ENCODE measurements at places on chromosomes 6 and 20.

- DNase-seq, result no peak
These were observed 268.2 kb downstream of the SYNE1 start for GRCh38 chr6:152368751-152369624.

DNA sequence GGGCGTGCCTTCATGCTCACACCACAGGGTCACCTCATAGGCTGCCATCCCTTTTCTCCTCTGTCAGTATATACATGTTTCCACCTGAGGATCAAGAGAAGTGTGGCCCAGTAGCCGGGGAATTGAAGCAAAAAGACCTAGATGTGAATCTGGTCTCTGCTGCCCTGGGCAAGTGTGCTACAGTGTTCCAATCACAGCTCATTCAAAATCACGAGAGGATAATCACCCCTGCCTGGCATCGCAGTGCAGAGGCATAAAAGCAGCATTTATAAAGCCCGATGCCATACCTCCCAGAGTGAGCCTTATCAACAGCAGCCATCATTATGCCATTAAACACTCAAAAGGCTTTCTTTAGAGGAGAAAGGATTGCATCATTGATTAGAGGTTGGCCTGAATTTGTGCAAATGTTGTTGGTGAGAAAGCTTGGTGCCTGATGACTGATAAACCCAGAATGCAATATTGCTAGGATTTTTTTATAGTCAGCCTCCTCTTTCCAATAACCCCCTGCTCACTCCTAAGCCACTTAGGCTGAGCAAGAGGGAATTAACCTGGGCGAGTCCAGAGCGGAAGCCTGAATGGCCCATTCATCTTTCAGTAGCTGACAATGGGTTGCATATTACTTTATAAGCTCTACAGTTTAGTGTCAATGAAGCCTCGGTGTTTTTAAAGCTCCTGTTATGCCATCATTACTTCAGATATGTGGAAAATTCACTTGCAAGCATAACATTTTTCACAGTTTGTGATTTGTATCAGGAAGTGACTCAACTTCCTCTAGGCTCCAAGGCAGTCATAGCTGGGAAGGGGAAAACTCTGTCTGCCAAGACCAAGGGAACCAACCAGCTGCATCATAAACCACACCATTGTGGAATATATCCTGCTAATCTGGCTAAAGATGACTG lies 92.5 kb upstream of the NXT1 start:
- DNase-seq, result peak; percentile 25

- no peak for DNase-seq
These were observed 275.9 kb upstream of the EXOC2 start for GRCh38 chr6:968791-969190.

- no peak for DNase-seq
These were observed 22.8 kb downstream of the DCBLD1 start for GRCh38 chr6:117505311-117505710.

GRCh38 chr6:157092736-157093135 lies 230.6 kb downstream of the TMEM242 start:
- DNase-seq, result no peak

GRCh38 chr6:15435468-15435867 lies 189.6 kb downstream of the JARID2 start:
- DNase-seq, result no peak

DNA sequence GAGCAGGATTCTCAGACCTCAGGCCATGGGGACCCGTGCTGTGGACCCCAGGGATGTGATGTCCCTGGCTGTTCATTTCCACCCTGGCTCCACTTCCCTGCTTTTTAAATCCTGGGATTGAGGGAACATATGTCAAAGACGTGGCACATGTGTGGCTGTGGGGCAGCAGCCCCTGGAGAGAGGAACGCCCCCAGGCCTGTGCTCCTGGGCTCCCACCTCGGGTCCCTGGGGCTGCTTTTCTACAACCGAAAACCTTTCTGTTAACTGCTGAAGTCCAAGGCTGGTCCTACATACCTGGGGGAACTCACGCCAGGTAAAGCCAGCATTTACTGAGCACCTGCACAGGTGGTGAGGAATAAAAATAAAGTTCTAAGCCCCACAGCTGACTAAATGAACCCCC lies 102.3 kb upstream of the FRMD1 start:
- DNase-seq, result no peak

- DNase-seq, result peak; percentile 32
These were observed 634 bp downstream of the HSF2 start for GRCh38 chr6:122400121-122400450.

DNA sequence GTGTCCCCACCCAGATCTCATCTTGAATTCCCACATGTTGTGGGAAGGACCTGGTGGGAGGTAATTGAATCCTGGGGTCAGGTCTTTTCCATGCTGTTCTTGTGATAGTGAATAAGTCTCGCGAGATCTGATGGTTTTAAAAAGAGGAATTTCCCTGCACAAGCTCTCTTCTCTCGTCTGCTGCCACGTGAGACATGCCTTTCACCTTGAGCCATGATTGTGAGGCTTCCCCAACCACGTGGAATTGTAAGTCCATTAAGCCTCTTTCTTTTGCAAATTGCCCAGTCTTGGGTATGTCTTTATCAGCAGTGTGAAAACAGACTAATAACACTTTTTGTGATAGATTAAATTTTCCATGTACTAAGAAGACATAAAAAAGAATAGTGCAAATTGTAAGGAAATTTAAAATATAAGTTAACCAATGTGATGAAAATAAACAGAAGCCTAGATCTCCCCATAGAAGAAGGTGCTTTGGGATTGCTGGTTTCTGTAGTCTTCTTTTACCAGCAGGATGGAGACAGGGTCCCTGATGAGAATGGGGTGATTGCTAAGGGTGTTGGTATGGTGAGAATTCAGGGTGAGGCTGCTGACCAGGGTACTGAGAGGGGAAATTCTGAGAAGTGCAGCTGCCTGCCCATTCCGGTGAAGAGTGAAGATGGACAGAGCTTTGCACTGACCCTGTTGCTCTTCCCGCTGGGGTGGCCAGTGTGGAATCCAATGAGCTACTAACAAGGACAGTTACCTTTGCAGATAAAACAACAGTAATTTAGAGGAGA lies 50.7 kb downstream of the BMP2 start:
- no peak for DNase-seq

DNA sequence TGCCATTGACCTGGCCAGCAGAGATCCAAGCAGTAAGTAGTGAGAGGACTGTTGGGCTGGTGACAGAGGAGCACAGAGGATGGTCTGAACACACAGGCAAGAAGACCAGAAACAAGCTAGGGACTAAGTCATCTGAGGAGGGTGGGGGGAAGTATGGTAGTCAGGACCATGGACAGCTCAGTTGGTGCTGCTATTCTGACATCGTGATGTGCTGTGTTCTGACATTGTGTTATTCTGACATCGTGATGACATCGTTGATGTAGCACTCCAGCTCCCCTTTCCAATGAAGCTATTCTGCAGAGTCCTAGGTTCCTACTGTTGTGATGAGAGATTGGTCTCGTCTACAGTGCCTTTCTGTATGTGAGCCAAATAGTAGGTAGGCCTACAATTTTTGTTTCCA lies 28.7 kb downstream of the CFAP206 start:
- DNase-seq, result peak; percentile 84

DNA sequence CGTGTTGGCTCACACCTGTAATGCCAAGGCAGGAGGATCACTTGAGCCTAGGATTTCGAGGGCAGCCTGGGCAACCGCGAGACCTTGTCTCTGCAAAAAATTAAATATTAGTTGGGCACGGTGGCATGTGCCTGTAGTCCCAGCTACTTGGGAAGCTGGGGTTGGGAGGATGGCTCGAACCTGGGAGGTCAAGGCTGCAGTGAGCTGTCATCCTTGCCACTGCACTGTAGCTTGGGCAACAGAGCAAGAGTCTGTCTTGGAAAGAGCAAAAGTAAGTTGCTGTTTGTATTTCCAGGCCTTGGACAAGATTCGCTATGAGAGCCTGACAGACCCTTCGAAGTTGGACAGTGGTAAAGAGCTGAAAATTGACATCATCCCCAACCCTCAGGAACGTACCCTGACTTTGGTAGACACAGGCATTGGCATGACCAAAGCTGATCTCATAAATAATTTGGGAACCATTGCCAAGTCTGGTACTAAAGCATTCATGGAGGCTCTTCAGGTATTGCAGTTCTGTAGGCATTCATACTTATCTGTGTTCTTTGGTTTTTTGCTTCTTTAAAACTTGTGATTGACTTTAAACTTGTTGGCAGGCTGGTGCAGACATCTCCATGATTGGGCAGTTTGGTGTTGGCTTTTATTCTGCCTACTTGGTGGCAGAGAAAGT lies 2.3 kb downstream of the HSP90AB1 start:
- DNase-seq, result no peak

DNA sequence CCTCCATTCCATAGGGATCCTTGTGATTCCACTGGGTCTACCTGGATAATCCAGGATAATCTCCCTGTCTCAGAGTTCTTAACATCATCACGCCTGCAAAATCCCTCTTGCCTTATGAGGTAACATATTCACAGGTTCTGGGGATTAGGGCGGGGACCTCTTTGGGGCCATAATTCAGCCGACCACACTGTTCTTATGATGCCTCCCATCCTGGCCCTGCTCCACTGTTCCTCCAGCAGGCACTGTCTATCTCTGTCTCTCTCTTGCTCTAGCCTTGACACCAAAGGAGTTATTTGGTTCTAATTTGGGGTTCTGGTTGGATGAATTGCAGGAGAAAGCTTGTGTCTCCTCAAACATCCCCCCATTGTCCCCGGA lies 168.1 kb downstream of the NFATC2 start:
- no peak for DNase-seq

GRCh38 chr20:57292611-57293010 lies 26.2 kb upstream of the BMP7 start:
- DNase-seq, result no peak

DNA sequence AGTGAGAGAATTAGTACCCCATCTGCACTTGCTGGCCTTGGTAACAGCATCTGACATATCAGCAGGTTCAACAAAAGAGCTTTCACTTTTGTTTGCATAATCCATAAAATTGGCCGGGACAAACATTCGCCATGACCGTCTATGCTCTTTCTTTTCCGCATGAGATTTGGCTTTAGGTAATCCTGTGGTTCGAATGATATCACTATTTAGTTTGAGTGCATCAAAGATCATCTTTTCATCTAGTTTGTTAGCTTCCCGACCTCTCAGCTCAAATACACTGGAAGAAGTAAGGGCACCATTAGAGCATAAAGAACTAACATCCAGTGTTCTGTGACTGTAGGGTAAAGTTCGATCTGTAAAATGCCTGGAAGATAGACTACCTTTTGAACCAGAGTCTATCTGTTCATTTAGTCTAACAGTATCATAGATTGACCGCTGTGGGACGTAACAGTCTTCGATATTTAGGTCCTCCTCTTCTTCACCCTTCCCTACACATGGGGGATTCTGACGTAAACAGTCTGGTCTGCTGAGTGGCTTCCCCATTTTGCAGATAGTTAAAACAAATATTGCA lies 101.6 kb downstream of the DST start:
- DNase-seq, result peak; percentile 37

DNA sequence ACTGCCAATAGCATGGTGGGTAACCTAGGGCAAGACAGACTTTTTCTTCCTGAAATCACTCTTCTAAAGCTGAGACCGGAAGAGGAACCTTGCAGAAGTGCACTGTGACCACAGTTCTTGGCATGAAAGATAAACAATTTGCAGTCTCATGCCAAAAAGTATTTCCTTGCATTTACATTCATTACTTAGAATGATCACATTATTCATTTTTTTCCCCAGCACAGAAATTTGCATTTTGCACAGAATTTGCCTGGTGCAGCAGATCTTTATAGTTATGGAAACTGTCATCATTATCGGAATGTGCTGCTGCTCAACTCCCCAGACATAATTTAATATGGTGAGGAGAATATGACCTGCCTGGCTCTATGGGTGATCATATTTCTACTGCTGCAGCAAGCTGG lies 42.2 kb upstream of the EDN3 start:
- DNase-seq, result peak; percentile 38

GRCh38 chr6:105388392-105388791 lies 14.5 kb downstream of the PREP start:
- DNase-seq, result peak; percentile 53

GRCh38 chr6:122853259-122853995 lies 64.4 kb downstream of the SMPDL3A start:
- no peak for DNase-seq

DNA sequence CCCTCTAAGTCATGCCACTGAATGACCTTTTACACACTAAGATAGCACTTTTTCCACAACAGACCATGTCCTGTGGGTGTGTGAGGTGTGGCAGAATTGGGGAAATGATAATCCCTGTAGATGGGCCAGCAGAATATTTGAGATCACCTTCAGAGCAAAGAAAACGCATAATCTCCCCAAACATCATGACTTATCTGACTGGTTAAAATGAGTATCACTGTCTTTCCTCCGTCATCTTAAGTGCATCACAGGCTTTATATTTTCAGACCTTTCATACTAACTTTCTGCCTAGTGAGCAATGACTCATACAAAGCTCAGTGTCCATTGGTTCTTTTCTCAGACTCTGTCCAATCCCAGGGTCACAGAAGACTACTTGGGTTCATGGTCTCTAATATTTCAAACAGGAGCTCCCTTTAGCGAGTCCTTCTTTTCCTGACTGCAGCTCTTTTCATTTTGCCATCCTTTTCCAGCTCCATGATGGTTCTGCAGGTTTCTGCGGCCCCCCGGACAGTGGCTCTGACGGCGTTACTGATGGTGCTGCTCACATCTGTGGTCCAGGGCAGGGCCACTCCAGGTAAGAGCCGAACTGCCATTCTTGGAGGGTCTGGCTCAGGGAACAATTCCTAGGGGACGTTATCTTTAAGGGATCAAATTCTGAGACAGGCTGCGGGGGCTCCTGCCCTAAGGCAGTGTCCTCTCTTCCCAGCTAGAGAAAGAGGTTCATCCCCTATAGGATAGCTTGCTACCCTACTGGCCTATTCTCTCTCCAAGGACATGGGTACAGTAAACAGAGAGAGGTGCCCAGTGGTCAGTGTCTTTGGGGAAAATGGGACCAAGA lies at the start of gene HLA-DPB1:
Gene HLA-DPB1, plus strand, starts transcription at position 423 of the 838 bp plus-strand sequence. Its CDS starts 52 bp downstream, at position 475.
- peak; percentile 83 for DNase-seq

GRCh38 chr6:122996794-122997505 lies 915 bp downstream of the CLVS2 start:
- no peak for DNase-seq

GRCh38 chr20:63696628-63697356 lies at the start of gene TNFRSF6B:
TNFRSF6B (plus strand) TSS chr20:63696652; CDS start chr20:63696768, 116 bp downstream.
- no peak for DNase-seq
